ENCODE measurements at places on chromosomes 7 and 10. TPM values are rescaled to one million over a fixed set of nuclear protein-coding genes. Genes with fewer than 3 reads are reported as not detected.

PODXL gene
- total RNA-seq, result 84.6 TPM

CXCL12 gene
- 109 TPM for total RNA-seq

PTPRN2 gene
- 1.4 TPM for total RNA-seq

FAM131B gene
- total RNA-seq, result 0.39 TPM

CACNB2 gene
- total RNA-seq, result 22.3 TPM

LARP4B gene
- 68.6 TPM for total RNA-seq

ICA1 gene
- total RNA-seq, result 57.4 TPM

DNA sequence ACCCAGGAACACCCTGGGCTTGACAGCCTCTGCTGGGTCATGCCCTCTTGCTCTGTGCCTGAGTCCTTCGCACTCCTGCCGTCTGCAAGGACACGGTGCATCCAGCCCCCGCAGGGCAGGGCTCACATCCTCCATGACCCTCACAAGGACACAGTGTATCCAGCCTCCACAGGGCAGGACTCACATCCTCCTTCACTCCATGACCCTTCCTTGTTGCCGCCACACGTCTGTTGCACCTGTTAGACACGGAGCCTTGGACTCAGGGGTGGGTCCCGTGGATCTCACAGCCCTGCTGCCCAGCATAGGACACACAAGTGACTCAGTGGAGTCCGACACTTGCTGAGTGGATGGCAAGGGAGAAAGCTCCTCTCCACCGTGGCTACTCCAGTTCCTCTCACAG lies 500.8 kb downstream of the DNAJB6 start:
- no peak for DNase-seq

DNA sequence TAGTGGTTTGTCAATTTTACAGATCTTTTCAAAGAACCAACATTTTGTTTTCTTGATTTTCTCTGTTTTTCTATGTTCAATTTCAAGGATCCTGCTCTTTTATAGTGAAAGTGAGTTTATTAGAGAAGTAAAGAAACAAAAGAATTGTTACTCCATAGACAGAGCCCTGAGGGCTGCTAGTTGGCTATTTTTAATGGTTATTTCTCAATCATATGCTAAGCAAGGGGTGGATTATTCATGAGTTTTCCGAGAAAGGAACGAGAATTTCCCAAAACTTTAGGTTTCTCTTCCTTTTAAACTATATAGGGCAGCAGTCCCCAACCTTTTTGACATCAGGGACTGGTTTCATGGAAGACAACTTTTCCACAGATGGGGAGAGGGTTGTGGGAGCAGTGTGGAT lies 165.0 kb downstream of the CCSER2 start:
- no peak for DNase-seq

DNA sequence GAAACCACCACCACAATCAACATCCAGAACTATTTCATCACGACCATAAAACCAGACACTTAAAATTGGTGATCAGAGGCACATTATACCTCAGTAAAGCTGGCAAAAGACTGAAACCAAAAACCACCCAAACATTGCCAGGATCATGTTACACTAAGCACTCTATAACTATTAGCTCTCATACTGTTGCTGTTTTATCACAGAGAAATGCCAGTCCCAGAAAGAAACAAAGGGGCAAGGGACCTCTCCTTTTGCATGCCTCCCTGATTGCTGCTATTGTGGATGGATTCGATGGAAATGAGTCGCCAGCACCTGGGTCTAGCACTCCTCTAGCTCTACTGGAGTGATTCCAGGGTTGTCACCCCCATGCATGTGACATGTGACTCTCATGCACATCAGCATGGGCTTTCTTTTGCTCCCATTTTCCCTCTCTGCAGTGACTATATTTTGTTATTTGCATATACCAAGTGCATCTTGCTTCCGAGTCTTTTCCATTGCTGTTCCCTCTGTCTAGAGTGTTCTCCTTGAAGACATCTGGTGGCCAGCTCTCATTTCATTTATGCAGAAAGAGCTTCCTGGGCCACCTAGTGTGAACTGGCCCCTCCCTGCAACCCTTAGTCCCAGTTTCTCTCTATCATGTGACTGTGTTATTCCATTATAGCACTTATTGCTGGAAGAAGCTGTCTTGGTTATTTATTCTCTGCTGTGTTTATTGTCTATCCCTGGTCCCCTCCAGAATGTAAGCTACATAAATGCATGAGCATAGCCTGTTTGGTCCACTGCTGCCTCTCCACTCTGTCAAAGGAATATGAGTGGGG lies 300.6 kb downstream of the PLXNA4 start:
- no peak for DNase-seq

- no peak for DNase-seq
Observed at GRCh38 chr10:97128516-97129154, 57.1 kb downstream of the SLIT1 start.

- no peak for DNase-seq
Observed at GRCh38 chr10:129319934-129320333, 147.1 kb upstream of the MGMT start.

GRCh38 chr10:71404503-71405295 lies 8.0 kb downstream of the CDH23 start:
- DNase-seq, result no peak

- DNase-seq, result no peak
Observed at GRCh38 chr10:47021850-47022249, 110.6 kb downstream of the PTPN20 start.

DNA sequence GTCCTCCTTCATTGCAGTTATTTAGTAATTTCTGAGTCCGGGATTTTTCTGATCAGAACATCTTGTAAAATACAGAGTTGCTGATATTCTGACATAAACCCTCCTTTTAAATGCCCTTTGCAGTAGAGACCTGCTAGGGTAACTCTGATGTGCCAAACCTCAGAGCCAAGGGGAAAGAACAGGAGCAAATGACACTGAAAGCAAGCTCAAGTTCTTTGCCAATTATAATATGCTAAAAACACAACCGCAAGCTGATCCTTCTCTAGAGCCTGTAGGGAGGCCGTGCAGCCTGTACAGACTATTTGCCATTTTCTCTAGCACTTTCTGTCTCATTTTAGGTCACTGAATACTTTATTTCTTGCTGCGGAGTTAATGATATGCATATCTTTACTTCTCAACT lies 240.4 kb downstream of the CAMK1D start:
- DNase-seq, result no peak

GRCh38 chr7:116592041-116592355 lies 67.2 kb downstream of the CAV1 start:
- no peak for DNase-seq

DNA sequence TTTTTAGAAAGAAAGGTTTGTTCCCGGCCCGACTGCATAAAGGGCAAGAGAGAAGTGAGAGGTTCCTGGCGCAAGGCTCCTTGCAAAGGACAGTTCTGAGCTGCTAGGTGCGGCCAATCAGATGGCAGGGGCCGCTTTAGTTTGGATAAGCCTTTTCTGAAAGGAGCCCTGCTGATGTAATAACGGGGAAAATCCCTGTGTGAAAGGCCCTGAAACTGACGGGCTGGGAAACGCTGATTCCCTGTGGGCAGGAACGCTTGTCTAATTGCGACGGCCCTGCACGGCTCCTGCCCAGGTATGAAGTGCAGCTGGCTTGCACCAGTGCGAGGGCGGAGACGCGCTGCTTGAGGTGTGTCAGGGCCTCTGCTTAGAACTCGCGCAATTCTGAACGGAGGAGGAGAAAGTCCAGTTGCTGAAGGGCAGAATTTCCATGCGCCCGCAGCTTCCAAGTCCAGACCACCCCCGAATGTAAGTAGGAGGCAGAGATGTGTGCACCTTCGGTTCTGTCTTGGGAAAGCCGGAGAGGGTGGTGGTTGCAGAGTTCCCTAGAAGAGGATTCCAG lies 30.5 kb downstream of the TACC2 start:
- DNase-seq, result no peak

GRCh38 chr7:117435475-117436043 lies 8.3 kb upstream of the ASZ1 start:
- DNase-seq, result no peak

- no peak for DNase-seq
Observed at GRCh38 chr7:155258226-155258560, 39.5 kb upstream of the INSIG1 start.

- DNase-seq, result no peak
Observed at GRCh38 chr7:97218767-97219166, 101.3 kb downstream of the SDHAF3 start.

DNA sequence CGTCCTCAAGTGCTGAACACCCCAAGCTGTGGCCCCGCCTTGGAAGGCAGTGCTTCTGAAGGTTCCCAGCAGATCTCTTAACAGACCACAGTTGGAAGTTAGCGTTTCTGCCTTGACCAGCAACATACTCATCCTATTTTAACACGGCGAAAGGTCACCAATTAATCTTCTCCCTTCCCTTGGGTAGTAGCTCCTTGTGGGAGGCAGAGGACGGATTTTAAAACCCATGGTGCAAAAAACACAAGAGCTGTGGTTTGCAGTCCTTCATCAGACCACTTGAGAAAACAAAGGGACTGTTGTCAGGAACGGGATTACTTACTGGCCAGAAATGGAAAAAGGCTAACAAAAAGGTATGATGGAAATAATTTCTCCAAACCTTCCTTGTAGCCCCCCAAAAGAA lies 87.3 kb downstream of the BEND7 start:
- DNase-seq, result no peak

- peak; percentile 35 for DNase-seq
Observed at GRCh38 chr10:44569193-44570091, 184.5 kb upstream of the CXCL12 start.

- peak; percentile 36 for DNase-seq
Observed at GRCh38 chr10:78630944-78631838, 437.6 kb upstream of the ZMIZ1 start.

DNA sequence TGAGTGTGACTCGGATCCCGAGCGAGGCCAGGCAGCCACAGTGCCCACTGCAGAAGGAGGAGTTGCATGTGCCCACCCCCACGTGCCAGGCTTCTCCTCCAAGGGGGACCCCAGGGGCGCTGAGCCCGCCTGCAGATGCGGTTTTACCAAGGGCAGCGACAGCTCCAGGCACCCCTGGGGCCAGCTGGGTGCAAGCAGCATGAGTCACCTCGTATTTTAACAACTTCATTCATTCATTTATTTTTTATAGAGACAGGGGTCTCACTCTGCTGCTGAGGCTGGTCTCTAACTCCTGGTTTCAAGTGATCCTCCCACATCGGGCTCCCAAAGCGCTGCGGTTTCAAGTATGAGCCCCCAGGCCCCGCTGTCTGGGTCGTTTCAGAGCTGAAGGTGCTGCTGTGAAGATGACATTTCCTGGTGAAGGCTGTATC lies 1.3 kb upstream of the FOXL3 start:
- no peak for DNase-seq

DNA sequence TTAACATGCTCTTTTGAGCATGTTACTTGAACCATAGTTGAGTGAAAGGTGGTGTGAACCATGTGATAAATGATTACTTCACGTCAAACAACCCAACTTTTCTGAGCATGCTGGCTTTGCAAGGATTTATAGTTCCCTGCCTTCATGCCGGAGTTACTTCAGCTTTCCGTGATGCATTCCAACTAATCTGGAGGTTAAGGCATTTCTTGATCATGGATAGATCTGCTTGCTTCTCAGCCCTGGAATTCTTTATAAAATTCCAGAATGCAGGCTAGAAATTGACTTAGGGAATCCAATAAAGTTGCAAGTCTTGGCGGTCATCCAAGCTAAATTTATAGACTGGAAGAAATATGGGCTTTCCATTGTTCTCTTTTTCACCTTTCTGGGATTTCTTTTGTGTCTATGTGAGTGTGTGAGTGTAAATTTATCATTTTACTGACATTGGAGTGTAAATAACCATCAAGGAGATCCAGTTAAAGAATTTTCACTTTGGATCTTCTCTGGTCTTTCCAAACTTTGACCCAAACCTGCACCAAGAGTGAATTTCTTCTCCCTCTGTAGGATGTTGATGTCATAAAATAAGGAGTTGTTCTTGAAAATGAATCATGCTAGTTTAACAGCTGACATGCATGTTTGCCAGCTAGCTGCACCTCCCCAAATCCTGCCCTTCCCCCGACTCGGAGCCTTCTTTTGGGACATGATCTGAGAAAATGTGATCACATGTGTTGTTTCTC lies 289.0 kb downstream of the TWIST1 start:
- DNase-seq, result no peak

DNA sequence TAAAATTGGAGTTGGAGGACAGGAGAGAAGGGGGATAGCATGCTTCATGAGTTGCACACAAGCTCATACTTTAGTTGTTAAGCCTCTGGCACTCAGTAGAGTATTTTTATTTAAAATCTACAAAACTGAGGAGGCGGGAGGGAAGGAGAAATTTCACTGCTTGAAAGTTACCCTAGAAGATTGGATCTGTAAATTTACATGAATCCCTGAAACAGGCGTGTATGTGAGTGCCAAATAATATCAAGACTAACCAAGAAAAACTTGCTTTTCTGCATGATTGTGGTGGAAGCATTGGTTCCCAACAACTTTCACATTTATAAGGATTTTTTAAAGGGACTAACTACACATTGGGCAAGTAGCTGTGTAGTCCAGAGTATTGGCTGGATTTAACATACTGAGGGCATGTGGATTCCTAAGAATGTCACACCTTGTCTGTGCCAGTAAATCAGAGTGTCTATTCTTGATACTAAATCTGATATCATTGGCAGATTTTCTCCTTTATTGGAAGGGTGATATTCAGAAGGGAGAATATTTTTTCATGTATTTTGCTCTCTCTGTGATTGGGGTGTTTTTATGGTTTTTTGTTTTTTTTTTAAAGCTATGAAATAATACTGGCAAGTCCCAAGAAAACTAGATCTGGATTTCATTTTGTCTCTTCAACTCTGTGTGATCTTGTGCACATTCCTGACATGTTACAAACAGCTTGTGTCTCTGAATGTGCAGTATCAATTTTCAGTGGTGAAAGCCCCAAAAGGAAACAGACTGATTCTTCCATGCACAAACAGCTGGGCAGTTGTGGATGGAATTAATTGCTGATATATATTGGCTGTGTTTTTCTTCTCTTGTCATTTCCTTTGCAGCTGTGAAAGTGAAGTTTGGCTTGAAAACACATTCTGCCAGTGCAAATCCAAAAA lies 67.2 kb downstream of the ADD3 start:
- DNase-seq, result no peak

DNA sequence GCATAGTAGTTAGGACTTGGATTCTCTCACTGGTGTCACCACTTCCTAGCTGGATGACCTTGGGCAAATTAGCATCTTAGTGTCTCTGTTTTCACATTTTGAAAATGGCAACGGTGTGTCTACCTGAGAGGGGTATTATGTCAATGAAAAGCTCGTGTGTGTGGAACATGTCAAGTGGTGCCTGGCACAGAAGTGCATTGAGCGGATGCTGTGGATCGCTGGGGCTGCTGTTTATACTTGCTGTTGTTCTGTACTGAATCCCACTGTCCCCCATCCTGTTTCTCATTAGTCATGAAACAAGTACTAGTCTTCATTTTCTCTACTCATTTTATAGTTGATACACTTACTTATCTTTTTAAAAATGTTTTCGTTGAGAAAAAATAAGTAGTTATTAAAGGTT lies 26.1 kb downstream of the RBM33 start:
- DNase-seq, result no peak
